ENCODE measurements at places on chromosomes 16 and 17.

- no peak for DNase-seq
Measured at GRCh38 chr17:49829026-49829425, 18.8 kb downstream of the TAC4 start.

GRCh38 chr17:69949496-69949895, 125.5 kb upstream of the KCNJ16 start:
- DNase-seq: no peak

GRCh38 chr17:43601280-43602039, 55.3 kb upstream of the ETV4 start:
- no peak for DNase-seq

DNA sequence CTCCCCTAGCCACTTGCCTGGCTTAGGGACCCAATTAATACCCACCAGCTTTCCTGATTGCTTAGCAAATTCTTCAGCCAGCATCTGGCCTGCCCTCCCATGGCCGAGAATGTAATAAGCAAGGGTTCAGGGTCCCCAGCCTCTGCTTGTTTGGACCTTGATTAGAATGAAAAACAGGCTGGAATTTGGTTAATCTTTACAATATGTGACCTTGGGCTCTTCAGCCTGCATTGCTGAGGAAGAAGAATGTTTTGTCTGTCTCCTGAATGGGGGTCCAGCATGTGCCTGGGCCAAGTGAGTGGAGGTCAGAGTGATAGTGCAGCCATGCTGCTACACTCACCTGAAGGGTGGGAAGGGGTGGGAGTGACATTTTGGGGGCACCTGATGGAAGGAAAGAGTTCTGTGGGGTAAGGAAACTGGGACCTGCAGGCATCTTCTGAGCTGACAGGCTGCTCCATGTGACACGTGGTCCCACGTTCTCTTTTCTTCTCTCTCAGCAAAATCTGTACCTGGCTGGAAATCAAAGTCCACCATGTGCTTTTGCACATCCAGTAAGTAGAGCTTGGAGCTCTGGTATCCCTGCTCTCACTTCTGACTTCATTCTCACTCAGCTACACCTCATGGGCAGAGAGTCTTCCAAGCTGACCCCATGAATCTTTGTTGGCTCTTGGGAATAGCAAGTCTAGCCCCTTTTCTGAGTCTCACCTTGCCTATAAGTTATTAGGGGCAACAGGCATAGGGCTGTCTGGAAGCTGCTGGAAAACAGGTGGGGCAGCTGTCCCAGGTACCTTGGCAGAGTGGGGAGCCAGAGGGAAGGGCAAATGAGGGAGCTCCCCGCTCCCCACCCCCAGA, 5.3 kb downstream of the TMEM106A start:
- no peak for DNase-seq

- no peak for DNase-seq
Measured at GRCh38 chr17:35588196-35588920, 1.2 kb downstream of the AP2B1 start.

GRCh38 chr17:37610971-37611370, 1.8 kb upstream of the SYNRG start:
- DNase-seq: no peak

- no peak for DNase-seq
Measured at GRCh38 chr16:21608639-21609328, 9.4 kb downstream of the METTL9 start.

Data from stimulated activated CD8-positive, alpha-beta memory T cell treated with anti-CD3 and anti-CD28 coated beads, Interleukin-7, amount 100 ng/mL, for 24 hours (primary cell).